Trophoblast cell (in vitro differentiated cells and primary cell): ENCODE measurements at places on chromosomes 6 and 20.

DNA sequence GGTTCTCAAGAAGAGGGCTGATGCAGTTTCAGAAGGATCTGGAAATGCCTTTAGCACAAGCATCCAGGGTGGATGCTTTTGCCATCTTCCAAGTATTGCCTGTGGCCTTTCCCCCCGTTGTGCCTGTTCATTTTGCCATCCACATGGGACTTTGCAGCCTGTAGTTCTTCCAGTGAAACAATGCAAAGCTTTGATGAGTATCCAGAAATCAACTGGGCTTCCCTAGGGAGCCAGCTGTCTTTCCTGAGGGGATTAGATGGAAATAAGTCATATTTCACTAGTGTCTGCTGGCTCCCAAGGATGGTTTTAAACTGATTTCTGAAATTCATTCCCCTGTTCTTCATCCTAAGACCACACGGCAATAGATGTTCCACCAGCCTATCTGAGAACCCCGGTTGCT, 63.3 kb downstream of the CAP2 start:
- no peak for DNase-seq

DNA sequence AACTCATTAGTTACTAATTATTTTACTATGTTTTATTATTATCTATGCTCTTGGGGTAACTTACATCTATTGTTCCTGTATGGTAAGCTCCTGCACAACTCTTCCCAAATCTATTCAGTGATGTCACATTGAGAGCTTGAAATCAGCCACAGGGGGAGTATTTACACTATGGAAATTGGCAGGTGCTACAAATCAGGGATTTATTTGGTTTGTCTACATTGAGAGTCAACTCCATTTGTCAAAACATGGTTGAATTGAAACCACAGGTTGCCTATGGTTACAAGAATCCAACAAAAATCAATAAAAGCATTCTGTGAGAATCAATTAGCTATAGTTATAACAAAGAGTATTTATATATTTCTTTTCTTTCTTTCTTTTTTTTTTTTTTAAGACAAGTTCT, 3.9 kb upstream of the FITM2 start:
- no peak for DNase-seq

DNA sequence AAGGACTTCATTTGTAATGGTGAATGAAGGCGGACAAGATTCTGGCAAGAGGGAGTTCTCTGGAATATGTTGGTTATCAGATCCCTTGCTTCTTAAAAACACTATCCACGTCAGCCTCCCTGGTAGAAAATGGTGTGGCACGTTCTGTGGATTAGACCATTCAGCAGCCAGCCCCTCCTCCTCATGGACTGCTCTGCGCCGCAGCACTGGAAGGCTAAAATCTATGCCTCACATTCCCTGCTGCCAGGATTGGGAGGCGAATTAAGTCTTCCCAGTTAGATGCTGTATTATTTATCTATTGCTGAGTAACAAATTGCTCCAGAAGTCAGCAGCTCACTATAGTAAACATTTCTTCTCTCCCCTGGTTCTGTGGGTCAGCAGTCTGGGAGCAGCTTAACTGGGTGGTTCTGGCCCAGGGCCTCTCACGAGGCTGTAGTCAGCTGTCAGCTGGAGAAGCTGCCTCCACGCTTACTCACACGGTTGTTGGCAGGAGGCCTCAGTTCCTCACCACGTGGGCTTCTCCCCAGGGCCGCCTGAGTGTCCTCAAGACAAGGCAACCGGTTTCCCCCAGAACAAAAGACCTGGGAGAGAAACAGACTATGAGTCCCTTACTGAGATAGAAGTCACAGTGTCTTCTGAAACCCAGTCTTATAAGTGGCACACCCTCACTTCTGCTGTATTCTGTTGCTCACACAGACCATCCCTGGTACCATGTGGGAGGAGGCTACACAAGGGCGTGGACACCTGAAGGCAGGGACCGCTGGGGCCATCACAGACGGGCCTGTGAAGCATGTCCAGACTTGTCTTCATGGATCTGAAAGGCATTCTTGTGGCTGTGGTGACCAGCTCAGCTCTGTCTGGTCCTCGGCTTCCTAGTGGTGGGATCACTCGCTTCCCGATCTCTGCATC, 101.0 kb downstream of the NRN1 start:
- DNase-seq = no peak

GRCh38 chr6:51535327-51535726, 552.1 kb downstream of the PKHD1 start:
- no peak for DNase-seq

DNA sequence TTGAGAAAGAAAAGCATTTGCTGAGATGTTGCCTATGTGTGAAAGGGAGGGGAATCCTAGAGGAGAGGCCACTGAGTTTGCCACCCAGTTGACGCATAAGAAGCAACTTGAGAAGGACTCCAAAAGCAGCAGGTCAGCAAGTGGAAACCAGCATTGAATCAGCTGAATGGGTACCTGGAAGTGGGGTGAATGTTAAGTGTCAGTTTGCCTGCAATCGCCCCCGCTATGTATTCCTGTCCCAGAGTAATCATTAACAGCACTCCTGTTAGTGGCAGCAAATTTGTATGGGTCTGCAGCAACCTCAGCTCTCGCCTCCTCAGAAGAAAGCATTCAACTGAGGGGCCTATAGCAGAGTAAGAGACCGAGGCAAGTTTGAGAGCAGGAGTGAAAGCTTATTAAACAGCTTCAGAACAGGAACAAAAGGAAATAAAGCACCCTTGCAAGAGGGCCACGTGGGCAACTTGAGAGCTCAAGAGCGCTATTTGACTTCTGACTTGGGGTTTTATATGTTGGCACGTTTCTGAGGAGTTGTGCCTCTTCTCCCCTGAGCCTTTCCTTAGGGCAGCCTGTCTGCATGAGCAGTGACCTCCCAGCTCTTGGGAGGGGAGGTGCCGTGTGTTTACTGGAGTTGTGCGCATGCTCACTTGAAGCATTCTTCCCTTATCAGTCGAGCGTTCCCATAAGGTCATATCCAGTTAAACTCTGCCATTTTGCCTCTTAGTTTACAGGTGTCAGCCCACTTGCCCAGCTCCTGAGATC, 122.6 kb upstream of the PHACTR1 start:
- DNase-seq = no peak

GRCh38 chr6:81938991-81939732, 186.7 kb upstream of the TENT5A start:
- peak; percentile 75 for DNase-seq

GRCh38 chr20:32645134-32645533, 28.6 kb downstream of the C20orf203 start:
- no peak for DNase-seq

GRCh38 chr6:32252331-32253009, 28.6 kb upstream of the NOTCH4 start:
- peak; percentile 51 for DNase-seq

GRCh38 chr6:36695414-36695813, 2.2 kb upstream of the RAB44 start:
- no peak for DNase-seq

DNA sequence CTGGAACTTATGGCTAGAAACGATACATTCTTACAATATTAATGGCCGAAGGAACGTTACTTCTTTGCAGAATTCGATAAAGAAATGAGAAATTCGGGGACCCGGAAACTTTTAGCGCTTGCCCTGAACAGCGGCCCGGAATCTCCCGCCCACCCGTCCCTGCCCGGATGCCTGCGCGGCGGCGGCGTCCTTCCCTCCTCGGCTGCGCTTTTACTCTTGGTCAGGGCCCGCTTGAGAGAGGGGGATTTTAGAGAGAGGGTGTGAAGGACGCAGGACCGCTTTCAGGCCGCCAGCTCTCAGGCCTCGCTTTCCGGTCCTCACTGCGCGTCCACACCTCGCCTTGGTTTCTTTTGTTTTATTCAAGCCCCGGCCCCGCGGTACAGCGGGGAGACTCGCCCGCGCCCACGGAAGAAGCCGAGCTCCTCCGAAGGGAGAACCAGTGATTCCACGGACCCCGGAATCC, 243.7 kb downstream of the ARID1B start:
- DNase-seq = peak; percentile 54

GRCh38 chr6:122712448-122713137, 66.9 kb upstream of the FABP7 start:
- DNase-seq = no peak

DNA sequence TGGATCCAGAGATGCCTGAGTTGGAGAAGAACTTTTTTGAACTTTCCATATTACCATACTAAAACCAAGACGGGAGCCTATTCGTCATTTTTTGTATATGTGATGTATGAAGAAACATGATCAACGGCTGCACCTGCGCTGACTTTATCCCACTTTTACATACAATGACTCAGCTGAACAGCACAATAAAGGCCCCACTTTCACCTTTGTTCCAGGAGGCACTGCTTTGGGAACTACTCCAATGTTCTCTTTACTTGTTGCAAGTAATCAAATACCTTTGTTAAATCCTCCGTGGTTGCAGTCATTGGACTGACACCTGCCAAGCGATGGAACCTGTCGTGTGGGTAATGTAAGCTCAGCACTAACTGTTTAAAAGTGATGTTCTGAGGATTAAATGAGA, 17.3 kb upstream of the BTN3A2 start:
- no peak for DNase-seq

DNA sequence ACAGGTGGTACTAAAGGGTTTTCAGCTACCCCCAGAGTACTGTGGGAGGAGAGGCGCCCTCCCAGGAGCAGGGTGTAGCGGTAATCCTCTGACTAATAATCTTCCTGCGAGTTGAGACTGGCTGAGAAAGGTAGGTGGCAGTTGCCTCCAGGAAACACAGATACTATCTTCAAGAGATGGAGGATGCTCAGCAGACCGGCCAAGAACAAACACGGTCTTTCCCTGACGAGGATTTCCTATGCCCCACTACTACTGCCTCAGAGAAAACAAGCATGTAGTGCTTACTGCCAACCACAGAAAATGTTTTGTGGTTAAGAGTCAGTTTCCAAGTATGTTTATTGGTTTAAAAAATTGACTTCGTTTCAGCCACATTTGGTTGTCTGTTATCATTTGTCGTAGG, 26.8 kb downstream of the C6orf89 start:
- DNase-seq = no peak

DNA sequence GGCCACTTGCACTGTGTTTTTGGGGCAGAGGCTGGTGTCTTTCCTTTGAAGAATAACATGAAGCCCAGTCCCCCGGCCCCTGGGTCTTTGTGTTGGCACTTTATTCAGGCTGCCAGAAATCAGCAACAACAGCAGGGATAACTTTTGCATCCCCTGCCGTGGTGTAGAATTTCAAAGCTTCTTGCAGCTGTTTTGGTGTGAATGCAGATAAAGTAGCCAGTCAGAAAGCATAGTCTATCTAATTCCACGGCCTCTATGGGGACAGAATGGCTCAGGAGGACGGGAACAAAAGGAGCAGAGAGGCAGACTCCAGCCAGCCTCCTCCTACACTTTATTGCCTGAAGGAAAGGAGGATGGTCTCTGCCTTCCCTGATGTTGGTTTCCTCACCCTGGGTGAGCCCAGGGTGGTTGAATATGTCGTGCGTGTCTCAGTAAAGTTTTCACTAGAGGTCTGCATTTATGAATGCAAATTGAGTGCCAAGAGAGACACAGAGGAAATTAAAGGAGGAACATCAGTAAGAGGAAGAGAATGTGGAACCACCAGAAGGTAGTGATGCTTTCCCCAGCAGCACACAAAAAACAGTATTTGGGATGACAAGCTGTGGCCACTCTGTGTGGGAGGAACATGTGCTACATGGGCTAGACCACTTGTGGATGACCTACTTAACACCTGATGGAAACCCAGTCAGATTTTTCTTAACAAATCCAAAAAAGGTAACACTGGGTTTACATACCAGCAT, 125.9 kb upstream of the TRAF3IP2 start:
- DNase-seq = no peak

- DNase-seq = peak; percentile 23
These were observed 78.3 kb upstream of the CTNNBL1 start for GRCh38 chr20:37615340-37616109.

DNA sequence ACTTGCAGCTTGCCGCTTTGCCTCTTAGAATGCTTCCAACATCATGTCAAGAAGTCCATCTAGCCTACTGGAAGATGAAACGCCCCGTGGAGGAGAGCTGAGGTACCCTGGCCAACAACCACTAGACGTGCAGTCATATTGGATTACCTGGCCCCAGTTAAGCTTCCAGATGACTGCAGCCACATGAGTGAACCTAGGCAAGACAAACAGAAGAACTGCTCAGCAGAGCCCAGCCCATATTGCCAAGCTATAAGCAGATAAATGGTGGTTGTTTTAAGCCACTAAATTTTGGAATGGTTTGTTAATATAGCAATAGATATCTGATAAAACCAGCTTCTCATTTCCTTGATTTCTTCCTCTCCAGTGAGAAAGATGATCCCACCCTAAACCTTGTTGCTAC, 4.7 kb upstream of the DLK2 start:
- DNase-seq = no peak

- no peak for DNase-seq
These were observed 26.5 kb upstream of the SH3BGRL2 start for GRCh38 chr6:79604583-79605037.

DNA sequence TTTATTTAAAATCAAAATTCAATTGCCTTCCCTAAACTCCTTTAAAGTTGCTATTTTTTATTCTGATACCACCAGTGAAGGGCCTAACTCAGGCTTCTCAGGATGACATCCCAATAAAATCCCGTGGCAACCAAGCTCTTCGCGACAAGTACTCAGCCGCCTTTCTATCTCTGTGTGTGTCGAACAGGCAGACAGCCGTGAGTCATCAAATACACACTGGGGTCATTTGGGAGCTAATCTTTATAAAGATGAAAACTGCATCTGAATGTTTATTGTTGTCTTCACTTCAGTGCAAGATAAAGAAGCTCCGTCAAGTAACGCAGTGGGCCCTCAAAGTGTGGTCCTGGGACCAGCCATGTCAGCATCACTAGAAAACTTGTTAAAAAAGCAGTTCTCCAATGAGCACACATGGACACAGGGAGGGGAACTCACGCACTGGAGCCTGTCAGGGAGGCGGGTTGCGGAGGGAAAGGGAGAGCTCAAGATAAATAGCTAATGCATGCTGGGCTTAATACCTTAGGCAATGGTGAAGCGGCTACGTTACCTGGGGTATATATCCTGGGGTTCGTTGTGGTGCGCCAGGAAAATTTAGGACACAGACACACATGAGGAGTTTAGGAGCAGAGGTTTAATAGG, 119.3 kb downstream of the RNF144B start:
- no peak for DNase-seq

DNA sequence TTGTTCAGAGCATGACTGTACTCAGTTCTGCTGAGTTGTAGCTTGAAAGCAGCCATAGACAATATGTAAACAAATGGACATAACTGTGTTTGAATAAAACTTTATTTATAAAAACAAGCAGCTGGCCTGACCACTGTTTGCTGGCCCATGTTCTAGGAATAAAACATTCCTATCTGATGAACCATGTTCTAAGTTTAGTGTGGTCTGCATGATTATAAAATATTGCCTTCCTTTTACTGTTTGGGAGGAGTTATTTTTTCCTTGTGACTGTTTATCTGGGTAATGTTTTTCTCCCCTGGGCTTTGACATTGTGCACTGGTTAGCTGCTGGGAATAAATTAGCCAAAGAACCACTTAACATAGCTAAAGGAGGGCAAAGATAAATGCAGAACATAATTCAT, 55.1 kb downstream of the CDS2 start:
- no peak for DNase-seq

- no peak for DNase-seq
These were observed 79.1 kb upstream of the PTPN1 start for GRCh38 chr20:50431066-50431450.

GRCh38 chr20:24402188-24402587, 67.2 kb upstream of the SYNDIG1 start:
- DNase-seq = no peak

GRCh38 chr20:50015636-50015992, 32.8 kb downstream of the SNAI1 start:
- no peak for DNase-seq

- no peak for DNase-seq
These were observed 12.9 kb downstream of the OR2A4 start for GRCh38 chr6:131688286-131688685.
